ENCODE measurements at places on chromosomes 13 and 19.

DNA sequence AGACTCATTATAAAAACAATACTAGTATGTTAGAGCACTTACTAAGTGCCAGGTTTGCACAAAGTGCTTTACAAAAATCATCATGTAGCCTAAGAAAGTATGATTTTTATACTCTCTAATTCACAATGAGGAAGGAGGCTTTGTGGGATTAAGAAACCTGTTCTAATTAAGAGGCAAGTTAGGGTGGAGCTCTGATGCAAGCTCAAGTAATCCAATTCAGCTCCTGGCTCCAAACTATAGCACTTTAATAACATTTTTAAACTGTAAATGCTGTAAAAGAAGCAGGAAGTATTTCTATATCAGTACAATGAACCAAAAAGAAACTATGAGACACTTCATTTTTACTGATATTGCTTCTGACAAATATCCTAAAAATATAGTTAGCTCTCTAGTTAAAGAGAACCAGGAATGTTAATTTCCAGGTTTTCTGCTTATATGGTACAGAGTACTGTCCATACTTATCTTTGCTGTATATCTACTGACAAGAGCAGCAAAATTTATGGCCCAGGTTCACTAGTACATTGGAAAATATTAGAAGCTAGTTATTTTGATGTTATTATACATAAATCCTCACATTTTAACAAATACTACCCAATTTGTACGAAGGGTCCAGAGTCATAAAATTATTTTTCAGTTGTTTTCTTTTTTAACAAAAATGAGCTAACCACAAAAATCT lies 482.0 kb downstream of the DIAPH3 start:
- no peak for DNase-seq

DNA sequence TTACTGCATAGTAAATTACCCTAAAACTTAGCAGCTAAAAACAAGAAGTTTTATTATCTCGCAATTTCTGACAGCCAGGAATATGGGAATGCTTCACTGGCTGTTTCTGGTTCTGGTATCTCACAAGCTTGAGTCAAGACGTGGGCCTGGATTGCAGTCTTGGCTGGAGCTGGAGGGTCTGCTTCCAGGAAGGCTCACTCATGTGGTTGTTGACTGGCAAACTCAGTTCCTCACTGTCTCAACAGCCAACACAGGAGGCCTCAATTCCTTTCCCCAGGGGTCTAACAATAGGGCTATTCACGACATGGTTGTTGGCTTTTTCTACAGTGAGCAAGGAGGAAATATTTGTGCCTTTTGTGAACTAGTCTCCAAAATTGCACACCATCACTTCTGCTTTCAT lies 146.3 kb downstream of the GPC5 start:
- DNase-seq = no peak

DNA sequence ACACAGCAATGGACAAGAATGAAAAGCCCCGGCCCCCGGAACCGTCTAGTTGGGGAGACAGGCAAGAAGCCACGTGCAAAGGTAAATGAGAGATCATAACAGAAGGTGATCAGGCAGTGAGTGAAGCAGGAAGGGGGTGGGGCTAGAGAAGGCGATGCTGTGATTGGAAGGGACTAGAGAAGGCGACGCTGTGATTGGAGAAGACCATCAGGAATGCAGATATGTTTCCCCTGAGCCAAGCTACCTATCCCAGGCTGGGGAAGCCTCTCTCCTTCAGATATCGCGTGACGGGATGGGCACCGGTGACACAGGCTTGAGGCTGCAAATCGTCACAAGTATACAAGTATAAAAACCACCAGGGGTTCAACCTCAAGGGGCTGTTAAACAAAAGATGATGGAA lies 21.8 kb downstream of the DCAF15 start:
- no peak for DNase-seq

DNA sequence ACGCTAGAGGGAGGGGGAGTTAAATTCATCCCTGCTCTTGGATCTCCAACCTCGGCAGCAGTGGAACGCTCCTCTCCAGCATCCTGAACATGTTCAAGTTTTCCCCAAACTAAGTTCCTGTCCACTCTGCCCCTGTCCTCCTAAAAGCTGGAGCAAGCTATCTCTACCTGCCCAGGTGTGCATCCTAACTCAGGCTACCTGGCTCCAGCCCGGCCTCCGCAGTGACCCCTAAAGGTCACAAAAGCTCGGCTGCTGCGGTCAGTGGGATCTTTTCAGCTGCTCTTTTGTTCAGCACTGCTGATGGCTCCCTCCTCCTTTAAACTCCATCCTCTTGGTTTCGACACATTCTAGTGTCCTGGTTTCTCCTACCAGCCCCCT lies 1.4 kb downstream of the DCUN1D2 start:
- no peak for DNase-seq

GRCh38 chr19:44753932-44754749 lies 5.6 kb downstream of the BCL3 start:
- peak; percentile 97 for DNase-seq

GRCh38 chr13:97142452-97142851 lies 79.7 kb upstream of the MBNL2 start:
- no peak for DNase-seq
